ENCODE measurements at places on chromosomes 6 and 20. TPM values are rescaled to one million over a fixed set of nuclear protein-coding genes. Genes with fewer than 3 reads are reported as not detected.

- DNase-seq: no peak
Measured at GRCh38 chr6:78854546-78854945, 12.8 kb upstream of the IRAK1BP1 start.

DNA sequence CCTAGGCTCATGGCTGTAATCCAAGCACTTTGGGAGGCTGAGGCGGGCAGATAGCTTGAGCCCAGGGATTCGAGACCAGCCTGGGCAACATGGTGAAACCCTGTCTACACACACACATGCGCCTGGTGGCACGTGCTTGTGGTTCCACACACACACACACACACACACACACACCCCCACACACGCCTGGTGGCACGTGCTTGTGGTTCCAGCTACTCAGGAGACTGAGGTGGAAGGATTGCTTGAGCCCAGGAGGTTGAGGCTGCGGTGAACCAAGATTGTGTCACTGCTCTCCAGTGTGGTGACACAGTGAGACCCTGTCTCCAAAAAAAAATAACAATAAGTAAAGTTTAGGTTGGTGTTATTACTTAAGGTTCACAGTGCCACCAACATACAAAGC is 165.8 kb downstream of the ZFAND3 start:
- no peak for DNase-seq

ADRM1 gene
- 138 TPM for total RNA-seq

DNA sequence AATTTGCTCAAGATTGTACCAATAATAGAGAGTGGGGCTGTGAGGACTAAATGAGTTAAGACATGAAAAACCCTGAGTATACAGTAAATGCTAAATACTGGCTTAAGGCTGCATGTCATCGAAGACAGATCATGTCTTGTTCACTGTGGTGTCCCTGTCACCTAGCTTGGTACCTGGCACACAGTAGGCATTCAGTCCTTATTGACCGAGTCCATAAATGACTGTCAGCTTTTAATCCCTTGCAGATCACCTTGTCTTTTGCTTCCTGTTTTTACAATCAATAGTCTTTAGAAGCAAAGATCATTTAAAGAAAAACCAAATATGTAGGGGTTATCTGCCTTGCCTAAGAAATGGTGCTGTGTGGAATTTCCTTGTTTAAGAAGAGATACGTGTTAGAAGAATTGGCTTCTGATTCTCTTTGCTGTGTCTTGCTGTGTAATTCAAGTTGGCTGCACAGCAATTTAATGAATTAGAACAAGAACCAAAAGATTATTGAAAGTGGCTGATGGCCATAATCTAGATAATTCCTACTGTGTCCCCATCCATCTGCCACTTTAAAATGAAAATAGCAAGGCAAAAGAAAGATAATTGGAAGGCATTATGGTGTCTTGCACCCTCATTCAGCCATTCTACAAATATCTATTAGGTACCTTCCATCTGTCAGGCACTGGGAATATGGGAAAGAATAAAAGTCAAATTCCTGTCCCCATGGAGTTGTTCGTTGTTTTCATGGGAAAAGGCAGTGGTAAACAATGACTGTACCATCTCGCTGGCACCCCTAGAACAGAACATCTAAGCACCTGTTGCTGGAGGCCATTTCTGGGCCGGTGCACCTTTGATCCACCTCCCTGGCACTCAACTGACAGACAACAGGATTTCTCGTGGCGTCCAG is 12.4 kb upstream of the MAPK13 start:
- DNase-seq: no peak

DNA sequence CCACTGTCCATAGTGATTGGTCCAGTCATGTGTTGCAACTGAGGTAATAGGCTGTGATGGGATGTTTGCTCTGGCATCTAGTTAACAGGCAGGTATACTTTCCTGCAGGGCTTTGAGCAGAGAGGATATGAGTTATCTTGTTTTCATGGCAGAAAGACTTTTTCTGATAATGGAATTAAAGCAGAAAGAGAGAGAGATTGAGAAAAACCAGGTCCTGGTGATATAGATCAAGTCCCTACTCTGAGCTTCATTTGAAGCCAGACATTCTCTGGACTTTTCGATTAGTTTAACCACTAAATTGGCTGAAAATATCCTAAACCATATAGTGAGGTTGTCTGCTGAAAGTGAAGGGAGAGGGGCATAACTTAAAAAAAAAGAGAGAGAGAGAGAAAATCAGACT is 233.8 kb upstream of the TBX18 start:
- DNase-seq: no peak

DNA sequence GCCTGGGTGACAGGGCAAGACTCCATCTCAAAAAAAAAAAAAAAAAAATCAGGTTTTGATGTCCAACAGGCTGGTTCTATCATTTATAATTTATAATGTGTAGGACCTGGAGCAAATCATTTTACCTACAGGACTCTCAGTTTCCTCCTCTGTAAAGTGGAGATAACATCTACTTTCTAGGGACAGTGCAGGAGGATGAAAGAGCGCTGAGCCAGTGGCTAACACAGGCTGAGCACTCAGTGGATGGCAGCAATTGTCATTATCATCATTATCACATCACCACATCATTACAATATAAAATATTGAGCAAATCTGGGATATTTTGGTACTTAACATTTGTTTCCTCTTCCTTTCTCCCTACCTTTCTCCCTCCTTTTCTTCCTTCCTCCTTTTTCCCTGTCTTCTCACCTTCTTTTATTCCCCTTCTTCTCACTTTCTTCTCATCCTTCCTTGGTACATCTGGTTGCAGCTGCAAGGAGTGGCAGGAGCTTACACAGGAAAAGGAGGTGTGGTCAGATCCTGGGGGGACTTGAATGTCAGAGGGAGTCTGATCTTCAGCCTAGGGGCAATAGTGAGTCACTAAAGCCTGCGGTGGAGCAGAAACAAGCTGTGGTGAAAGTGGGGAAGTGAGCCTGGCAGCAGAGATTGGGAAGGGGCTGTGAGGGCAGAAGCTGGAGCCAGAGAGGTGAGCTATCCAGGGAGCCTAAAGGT is 24.6 kb upstream of the CTNNBL1 start:
- peak; percentile 6 for DNase-seq

- no peak for DNase-seq
Measured at GRCh38 chr6:66421570-66421969, 714.5 kb upstream of the EYS start.

DNA sequence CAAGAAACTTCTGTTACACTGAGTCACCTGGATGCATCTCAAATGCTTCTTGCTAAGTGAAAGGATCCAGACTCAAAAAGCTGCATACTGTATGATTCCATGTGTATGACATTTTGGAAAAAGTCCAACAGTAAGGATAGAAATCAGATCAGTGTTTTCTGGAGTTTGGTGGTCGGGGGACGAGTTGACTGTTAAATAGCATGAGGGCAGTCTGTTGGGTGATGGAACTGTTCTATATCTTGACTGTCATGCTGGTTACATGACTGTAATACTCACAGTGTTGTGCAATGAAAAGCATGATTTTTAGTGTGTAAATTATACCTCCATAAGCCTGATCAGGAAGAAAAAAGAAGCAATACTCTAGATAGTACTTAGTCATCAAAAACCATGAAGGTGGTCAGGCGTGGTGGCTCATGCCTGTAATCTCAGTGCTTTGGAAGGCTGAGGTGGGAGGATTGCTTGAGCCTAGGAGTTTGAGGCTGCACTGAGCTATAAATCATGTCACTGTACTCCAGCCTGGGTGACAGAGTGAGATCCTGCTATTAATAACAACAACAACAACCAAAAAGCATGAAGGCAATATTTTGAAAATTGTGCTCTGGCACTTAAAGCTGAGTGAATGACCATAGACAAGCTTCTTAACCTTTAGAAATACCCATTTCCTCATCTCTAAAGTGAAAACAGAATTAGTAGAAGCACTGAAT is 30.5 kb upstream of the SASH1 start:
- peak; percentile 51 for DNase-seq

TP53TG5 gene
- not detected for total RNA-seq

SYCP2L gene
- total RNA-seq: not detected

GRCh38 chr20:24106150-24106800 is 117.7 kb upstream of the GGTLC1 start:
- DNase-seq: no peak

GRCh38 chr20:32672982-32673851 is 524 bp downstream of the C20orf203 start:
- DNase-seq: no peak

- DNase-seq: no peak
Measured at GRCh38 chr20:4883546-4883945, 117.8 kb downstream of the SLC23A2 start.

- peak; percentile 85 for DNase-seq
Measured at GRCh38 chr6:134352786-134353480, 35.0 kb upstream of the SGK1 start.

DNA sequence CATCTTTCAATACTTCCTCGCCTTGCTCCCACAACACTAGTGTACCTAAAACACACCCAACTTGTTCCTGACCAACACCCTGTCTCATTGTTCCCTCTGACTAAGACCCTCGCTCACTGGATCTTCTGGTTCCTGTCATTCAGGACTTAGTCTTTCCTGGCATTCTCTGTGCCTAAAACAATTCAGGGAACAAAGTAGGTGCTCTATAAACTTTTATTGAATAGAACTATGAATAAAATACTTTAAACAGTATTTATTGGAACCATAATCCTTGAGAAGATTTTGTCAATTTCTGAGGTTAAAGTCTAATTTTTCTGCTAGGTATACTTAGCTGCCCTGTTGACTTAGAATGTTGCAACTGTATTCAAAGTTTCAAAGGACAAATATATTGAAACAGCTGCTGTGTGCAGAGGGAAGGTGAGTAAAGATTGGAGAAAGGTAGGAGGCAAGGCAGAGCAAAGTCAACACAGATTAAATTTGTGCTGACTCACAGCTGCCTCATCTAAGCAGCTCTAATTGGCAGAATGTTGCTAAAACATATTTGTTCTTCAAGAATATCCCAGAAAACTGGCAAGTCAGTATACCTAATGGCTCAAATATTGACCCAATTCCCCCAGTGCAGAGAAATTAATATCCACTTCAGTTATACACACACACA is 37.6 kb downstream of the GSTA2 start:
- no peak for DNase-seq

DNA sequence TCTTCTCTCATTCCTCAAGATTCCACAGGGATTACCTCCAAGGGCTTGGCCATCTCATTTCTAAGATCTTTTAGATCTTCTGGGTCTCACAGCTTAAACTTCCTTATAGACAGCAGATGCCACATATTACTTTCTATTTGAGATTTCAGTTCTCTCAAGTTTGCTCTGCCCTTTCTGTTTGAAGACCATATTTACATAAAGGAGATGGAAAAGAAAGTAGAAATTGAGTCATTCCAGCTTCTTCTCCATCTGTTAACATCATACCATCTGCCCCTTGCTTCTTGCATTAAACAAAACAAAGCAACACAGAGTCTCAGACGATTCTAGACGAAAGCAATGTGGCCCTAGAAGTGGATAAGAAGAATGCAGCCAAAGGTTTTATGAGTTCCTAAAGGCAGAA is 203.4 kb downstream of the TTLL2 start:
- DNase-seq: no peak

- DNase-seq: no peak
Measured at GRCh38 chr6:11878029-11878428, 99.4 kb upstream of the ADTRP start.

DNA sequence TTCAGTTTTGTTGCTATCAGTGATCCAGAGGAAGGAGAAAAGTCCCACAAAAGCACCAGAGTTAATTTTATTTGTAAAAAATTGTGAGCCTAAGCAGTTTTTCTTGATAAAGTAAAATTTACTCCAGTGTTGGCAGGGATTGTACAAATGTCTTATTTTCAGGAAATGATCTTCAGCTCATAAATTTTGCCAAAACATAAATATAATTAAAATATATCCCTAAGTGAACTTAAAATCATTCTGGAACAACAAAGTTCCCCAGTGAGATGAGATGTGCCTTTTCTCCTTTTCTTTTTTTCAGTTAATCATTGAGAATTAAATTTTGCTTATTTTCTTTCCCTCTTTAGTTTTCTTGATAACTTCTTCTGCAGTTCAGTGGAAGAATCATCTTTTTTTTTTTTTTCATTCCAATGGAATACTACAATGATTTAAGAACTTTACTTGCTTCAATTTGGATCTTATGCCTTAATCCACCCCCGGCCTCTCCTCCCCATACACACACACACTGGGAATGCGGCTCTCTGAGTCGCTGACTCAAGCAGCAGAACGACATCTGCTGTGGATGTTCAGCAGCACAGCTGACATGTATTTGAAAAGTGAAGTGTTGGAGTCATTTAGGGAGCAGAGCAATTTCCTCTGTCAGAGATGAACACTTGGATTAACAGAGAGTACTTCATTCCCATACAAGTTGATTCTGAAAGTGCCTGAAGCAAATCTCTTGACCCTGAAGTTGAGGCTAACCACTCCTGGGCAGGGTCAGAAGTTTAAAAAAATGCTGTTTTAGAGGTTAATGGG is 27.7 kb upstream of the LAMA4 start:
- DNase-seq: peak; percentile 86

DNA sequence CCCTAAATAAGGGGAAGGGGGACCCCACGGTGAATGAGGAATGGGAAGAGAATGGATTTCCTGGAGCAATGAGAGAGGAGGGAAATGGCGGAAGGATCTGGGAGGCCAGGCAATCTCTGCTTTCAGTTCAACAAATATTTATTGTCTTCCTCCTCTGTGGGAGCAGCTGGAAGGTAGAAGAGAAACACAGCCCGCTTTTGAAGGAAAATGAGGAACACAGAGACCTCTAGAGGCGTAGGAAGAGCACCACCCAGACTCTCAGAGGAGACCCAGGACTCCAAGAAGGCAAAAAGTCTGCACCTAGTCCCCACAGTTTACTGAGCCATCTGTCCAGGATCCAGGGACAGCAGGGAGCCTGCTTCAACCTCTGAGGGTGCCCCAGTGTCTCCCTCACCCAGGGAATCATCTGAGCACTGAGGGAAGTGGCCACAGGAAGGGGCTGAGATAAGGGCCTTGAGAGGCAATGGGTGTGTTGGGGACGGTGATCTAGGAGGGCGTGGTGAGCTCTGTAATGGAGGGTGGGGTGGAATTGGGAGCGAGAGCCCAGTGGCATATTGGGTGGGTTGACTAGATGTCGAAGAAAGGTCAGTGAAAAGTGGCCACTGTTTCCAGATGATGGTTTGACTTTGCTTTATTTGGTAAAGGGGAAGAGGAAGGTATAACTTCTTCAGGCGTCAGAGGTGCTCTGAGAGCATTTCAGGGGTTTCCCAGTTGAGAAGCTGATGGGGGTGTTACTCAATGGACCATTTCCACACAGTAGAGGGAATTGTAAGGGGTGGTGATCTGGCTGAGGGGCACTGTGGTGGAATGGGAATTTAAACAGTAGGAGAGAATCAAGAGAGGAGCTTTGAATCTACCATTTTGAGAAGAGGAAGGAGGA is 610 bp downstream of the PSORS1C1 start:
- DNase-seq: peak; percentile 57

HLA-C gene
- total RNA-seq: 361 TPM

GRCh38 chr6:2147766-2148448 is 97.5 kb downstream of the GMDS start:
- peak; percentile 12 for DNase-seq

CRISP3 gene
- not detected for total RNA-seq

NHSL1 gene
- total RNA-seq: 4.7 TPM
